ENCODE measurements at places on chromosomes 7 and 10. TPM values are rescaled to one million over a fixed set of nuclear protein-coding genes. Genes with fewer than 3 reads are reported as not detected.

LEP gene
- total RNA-seq, result not detected

VIM gene
- 1,603 TPM for total RNA-seq

DENND2A gene
- not detected for total RNA-seq

DNTT gene
- 0.11 TPM for total RNA-seq

- H3K27me3 ChIP-seq, result no peaks in the 10 kb centered on the region
- H3K4me3 ChIP-seq, result no peak overlapping the region
- H3K4me1 ChIP-seq, result no peaks in the 10 kb centered on the region
- no peak for DNase-seq
- no peaks in the 10 kb centered on the region for H3K36me3 ChIP-seq
Observed at GRCh38 chr10:120584786-120585185, 127.8 kb downstream of the PLPP4 start.

- H3K27ac ChIP-seq, result no peak overlapping the region
- peak; percentile 28 for DNase-seq
- no peaks in the 10 kb centered on the region for H3K27me3 ChIP-seq
- H3K36me3 ChIP-seq, result no peaks in the 10 kb centered on the region
- H3K4me3 ChIP-seq, result no peak overlapping the region
Observed at GRCh38 chr10:48466611-48467240, 138.1 kb downstream of the ARHGAP22 start.

DNA sequence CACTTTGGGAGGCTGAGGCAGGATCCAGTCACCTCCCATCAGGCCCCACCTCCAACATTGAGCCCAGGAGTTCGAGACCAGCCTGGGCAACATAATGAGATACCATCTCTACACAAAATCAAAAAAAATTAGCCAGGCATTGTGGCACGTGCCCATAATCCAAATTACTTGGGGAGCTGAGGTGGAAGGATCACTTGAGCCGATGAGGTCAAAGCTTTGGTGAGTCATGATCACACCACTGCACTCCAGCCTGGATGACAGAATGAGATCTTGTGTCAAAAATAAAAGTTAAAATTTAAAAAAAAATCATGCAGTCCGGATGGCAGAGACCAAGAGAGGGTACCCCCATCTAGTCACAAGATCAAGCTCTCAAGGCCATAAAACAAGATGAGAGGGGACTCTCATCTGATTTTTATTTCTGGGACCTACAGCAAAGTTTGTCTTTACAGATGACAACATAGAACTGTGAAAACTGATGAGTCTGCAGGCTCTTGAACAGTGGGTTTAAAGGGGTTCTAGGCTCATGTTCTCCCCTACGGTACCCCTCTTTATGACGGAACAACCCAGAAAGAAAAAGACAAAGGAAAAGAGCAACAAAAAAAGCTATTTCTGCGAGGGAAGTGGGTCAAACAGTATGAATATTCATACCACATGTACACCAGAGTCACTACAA lies 28.9 kb upstream of the CREB3L2 start:
- no peaks in the 10 kb centered on the region for H3K27me3 ChIP-seq
- no peak overlapping the region for H3K4me3 ChIP-seq
- no peak overlapping the region for H3K27ac ChIP-seq

DNA sequence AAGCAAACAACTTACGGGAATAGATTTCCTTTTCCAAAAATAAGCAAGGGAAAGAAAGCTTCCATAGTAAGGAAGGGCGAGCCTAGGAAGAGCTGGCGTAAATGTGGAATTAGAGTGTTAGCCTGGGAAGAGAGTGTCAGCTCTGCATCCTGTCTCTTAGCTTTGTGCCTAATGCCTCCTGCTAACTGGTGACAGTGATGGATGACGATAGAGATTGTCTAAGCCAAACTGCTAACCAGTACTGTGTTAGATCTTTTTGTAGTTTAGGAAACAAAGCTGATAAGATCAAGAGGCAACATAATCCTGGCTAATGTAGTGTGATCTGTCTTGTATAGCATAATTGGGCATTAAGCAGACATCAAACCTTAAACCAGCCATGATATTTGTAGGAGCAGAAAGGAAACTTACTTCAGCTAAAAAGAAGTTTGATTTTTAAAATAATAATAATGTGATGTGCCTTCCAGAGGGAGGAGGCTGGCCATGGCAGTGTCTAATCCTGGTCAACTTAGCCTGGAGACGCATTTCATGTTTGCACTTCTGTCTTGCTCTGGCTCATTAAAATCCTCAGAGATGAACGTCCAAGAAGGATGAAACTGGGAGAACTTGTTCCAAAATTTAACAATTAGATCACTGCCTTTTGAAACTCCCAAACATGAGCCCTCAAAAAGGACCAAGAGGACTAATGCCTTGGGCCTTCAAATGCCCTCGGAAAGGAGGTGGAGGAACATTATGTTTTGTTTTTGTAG lies 85.1 kb downstream of the FAM204A start:
- H3K27ac ChIP-seq, result no peak overlapping the region
- no peaks in the 10 kb centered on the region for H3K4me1 ChIP-seq
- no peak for DNase-seq
- H3K4me3 ChIP-seq, result no peak overlapping the region
- H3K27me3 ChIP-seq, result peaks cover under 1% of the 10 kb centered on the region

GRCh38 chr10:101054876-101055275 lies 6.9 kb upstream of the KAZALD1 start:
- no peak for DNase-seq
- no peaks in the 10 kb centered on the region for H3K36me3 ChIP-seq
- peaks cover 13% of the 10 kb centered on the region for H3K27me3 ChIP-seq

GRCh38 chr7:5210751-5211338 lies 20.8 kb downstream of the WIPI2 start:
- no peak overlapping the region for H3K27ac ChIP-seq
- peaks cover 69% of the 10 kb centered on the region for H3K36me3 ChIP-seq
- H3K4me1 ChIP-seq, result no peaks in the 10 kb centered on the region
- no peak for DNase-seq
- H3K4me3 ChIP-seq, result no peak overlapping the region

- no peak overlapping the region for H3K4me3 ChIP-seq
- no peaks in the 10 kb centered on the region for H3K36me3 ChIP-seq
- DNase-seq, result no peak
- no peak overlapping the region for H3K27ac ChIP-seq
Observed at GRCh38 chr10:131851346-131851745, 49.5 kb upstream of the PPP2R2D start.

DNA sequence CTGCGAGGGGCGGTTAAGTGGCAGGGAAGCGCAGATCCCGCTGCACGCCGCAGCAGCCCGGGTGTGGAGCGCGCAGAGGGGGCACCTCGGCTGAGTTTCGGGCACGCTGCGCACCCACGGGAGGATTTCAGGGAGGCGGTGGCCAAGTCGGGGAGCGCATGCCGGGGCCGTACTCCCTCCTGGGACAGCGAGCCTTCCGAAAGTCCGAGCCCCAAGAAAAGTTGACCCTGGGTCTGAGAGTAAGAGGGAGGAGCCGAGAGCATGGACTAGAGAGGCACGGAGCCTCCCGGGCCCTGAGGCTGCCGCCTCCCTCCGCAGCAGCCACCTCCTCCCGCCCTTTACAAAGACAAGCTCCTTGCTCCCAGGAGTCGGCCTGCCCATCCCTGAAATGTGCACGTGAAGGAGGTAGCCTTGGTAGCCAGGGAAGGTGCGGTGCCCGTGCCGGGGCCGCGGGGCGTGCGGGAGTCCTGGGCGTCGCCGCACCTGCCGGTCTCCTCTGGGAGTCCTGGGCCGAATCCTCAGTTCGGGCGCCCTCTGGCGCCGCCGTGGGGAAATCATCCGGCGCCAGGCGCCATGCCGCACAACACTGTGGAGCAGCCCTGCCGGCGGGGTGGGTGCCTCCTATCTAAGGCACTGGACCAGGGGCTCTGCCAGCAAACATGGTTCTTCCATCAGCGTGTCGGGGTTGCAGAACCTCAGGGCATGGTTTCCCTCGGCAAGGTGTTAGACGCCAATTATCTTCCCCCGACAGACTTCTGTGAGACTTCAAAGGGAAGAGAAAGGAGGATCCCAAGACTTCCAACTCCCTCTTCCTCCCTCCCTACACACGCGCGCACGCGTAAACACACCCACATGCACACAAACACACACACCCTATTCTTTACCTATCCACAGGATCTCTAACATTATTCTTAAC lies 104.0 kb downstream of the TRIL start:
- peaks cover 24% of the 10 kb centered on the region for H3K27me3 ChIP-seq
- no peak overlapping the region for H3K27ac ChIP-seq
- H3K4me1 ChIP-seq, result peaks cover 10% of the 10 kb centered on the region
- peak overlapping the region; percentile 47 for H3K4me3 ChIP-seq

Data from CD4-positive, alpha-beta T cell (primary cell).